Epithelial cell of prostate (primary cell): ENCODE measurements at places on chromosomes 5 and 9.
A peak's percentile ranks its signal among the peaks of the same experiment; 100 is the strongest.

DNA sequence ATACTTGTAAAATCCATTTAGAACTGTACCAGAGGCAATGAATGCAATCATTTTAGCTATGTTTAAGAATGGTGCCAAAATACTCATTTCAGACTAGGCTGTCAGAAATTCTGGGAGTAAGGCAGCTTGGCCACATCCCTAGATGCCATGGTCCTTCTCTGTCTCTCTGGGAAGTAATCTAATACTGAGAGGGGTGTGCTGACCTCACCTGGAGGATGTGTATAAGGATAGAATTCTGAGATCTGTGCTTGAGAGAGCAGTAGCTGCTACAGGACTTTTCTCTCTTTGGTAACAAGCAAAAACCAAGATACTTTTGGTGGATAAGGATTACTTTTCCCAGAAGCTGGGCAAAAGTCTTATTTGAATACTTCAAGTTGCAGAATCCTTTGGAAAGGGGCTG lies 68.1 kb upstream of the MRPS30 start:
- no peak for DNase-seq

DNA sequence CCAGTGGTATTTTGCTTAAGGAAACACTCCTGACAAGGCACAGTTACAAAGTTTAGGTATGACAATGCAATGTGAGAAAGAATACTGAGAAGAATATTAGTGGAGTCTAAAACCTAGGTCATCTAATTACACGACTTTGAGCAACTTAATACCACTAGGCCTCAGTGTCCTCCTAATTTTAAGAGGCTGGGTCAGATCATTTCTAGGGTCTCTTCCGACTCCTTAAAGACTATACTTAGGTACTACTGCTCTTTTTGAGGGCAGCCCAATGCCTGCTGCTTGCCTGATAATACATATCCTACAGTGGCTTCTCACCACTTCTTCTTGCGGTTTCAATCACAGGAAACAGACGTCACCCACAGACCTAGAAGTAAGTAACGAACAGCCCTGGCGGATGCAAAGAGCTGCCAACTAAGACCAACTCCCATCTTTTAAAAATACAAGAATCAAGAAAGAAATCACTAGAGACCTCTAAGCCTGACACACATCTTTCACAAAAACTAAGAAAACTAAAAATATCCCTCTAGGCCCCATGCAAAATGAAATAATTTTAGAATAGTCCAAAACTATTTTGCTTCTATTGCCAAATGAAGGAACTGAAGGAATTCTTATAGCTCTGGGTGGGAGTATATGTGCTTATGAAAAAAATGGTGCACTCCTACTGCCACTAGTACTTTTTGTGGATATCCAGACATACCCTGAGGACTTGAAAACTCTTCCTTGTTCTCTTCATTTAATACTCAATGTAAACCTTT lies 13.1 kb downstream of the DIAPH1 start:
- DNase-seq, result no peak

GRCh38 chr5:135476615-135477581 lies 24.7 kb upstream of the TIFAB start:
- no peak for DNase-seq

- no peak for DNase-seq
Measured at GRCh38 chr9:121658166-121658565, 6.7 kb downstream of the DAB2IP start.

- DNase-seq, result no peak
Measured at GRCh38 chr5:152465140-152465539, 60.1 kb upstream of the NMUR2 start.

DNA sequence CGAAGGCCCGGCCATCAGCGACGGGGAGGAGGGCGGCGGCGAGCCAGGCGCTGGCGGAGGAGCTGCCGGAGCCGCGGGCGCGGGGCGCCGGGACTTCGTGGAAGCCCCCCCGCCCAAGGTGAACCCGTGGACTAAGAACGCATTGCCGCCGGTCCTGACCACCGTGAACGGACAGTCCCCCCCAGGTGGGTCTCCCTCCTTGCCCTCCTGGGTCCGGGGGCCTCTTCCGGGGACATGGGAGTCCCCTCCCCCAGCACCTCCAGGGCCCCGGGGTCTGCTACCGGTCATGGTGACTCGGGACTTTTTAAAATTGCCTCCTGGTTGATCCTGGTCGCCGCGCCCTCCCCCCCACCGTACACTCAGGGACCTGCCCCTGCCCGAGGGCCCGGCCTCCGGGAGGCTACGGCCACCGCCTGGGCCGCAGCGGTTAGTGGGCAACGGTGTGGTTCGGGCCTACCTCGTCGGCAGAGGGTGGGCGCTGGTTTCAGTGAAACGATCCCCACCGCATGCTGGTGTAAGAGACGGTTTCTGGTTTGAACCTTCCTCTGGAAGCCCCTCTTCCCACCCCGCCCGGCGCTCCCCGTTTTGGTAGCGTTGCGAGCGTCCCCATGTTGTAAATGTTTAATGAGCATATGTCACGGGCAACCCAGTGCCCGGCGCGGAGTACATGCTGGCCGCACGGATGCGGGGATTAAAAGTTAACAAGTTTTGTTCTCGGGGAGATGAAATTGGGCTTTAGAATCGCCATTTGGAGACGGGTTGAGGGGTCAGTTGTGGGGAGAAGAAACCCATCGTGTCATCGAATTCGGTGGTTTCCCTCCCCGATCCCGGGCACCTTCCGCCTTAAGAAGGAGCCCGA lies 1.1 kb downstream of the LARP1 start:
- DNase-seq, result no peak

- DNase-seq, result no peak
Measured at GRCh38 chr5:133643365-133643764, 31.0 kb upstream of the FSTL4 start.

DNA sequence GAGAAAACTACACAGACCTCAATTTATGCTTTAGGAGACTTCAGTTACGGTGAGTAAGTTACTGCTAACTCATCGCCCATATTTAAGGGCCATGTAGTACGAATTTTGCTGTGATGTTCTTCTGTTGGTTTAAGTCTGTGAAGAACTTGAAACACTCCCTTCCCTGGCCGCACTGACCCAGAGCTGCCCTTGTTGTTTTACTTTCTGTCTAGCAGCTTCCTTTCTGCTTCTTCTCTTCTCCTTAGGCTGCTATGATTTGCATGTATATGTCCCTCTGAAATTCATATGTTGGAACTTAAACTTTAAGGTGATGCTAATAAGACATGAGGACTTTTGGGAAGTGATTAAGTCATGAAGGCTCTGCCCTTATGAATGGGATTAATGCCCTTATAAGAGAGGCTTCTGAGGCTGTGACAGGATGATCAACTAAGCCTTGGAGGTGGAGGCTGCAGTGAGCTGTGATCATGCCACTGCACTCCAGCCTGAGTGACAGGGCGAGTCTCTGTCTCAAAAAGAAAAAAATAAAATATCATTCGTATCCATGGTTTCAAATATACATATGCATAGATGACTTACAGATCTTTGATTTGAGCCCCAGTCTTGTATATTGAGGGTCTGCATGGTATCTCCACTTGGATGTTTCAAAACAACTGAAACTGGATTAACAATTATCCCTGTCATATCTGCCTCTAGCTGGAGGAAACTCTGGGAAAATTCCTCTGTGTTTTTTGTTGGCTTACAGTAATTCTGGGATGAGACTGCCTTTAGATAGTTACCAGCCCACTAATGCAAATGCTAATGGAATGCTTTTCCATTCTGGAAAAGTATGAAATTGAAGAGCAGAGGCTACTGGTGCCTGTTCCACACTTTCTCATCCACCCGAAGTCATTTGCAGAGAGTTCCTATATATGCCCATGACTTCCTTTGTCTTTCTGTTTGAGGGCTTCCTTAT lies 263.4 kb upstream of the ACTBL2 start:
- no peak for DNase-seq

DNA sequence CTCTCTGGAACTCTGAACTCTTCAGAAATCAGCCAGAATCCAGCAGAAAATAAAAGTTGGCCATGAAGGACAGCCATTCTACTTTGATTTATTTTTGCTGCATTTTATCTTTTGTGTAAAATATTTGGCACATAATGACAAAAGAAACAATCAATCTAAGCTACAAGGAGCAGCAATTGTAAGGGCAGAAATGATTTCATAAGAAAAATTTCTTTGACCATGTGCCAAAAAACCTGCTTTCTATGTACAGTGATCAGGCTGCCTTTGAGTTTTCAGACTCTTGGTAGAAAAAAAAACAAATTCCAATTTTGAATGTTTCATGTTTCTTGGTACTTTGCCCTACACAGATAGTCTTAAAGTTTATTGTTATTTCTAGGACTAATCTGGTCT lies 69.8 kb upstream of the SLC1A3 start:
- no peak for DNase-seq

GRCh38 chr5:146338774-146339714 lies at the start of gene POU4F3:
Gene POU4F3 (plus strand): TSS chr5:146338839. CDS start chr5:146339113, 274 bp downstream.
- DNase-seq, result no peak

DNA sequence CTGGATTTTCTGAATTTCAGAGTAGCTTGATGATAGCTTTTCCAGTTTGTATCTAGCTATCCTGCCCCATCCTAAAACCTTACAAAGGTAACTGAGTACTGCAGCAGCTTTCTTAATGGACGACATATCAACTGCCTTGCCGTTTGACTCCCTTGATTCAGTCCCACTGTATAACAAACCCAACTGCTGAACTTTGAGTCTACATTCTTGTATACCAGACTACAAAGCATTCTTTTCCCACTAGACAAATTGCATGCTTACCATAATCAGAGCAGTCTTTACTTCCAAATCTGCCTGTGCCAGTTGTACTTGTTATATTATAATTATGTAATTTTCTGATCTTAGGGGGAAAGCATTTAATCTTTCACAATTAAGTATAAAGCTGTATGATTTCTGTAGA lies 47.3 kb downstream of the ANKRD31 start:
- DNase-seq, result no peak

- no peak for DNase-seq
Measured at GRCh38 chr5:62547945-62548630, 30.5 kb upstream of the LRRC70 start.

GRCh38 chr5:141757402-141757801 lies 75.4 kb upstream of the ARAP3 start:
- no peak for DNase-seq

- DNase-seq, result no peak
Measured at GRCh38 chr5:171965745-171966144, 40.7 kb downstream of the FBXW11 start.

GRCh38 chr9:112809351-112809848 lies 58.8 kb downstream of the SNX30 start:
- DNase-seq, result no peak

DNA sequence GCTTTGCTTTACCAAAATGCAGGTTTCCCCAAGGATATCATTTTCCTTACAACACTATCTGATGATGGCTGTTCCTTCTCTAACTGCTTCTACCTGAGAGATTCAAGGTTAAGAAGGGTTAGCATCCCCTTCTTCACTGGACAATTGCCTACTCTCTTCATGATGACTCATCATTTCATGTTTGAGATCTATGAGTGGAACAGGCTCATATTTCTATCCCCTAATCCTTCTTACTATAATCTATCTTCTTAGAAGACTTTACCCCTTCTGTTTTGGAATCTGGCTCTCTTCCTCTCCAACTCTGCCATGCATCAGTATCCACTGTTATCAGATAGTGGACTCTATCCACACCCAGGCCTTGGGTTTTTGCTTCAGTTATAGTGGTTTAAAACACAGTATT lies 54.3 kb downstream of the NR3C1 start:
- no peak for DNase-seq

- DNase-seq, result no peak
Measured at GRCh38 chr9:107306308-107306707, 23.2 kb downstream of the RAD23B start.

- DNase-seq, result peak; percentile 80
Measured at GRCh38 chr9:115229496-115229895, 111.5 kb upstream of the TNC start.

DNA sequence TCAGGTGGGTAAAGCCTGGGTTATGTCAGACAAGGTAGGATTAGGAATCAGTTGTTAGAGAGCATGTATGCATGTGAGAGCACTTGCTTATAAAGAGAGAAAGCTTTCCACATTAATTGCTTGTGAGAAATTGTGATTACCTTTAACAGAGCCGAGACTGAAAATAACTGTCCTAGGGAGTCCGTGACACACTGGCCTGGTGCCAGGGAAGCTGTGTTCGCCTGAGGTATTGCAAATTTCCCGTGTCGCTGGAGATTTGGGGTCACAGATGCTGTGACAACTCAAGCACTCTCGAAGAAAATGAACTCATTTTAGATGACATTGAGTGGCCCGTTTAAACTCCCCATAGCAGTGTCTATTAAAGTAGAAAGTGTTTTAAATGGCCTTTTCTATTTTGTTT lies 9.6 kb downstream of the SLC1A1 start:
- DNase-seq, result no peak

DNA sequence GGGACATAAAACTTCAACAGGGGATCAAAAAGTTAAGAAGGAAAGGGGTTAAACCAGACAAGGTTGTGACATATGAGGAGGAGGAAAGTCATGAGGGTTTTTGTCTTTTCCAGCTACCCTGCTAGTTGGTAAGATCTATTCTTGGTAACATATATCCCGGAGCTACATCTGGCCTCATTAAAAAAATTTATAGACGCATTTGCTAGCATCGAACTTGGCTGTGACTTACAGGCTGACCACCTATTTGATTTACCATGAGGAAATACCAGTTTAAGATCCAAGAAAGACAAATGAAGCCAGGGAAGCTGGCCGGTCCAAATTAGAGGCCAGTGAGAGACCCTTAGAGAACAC lies 87.6 kb upstream of the NIPAL4 start:
- no peak for DNase-seq

GRCh38 chr9:133513214-133514100 lies 11.3 kb downstream of the MYMK start:
- no peak for DNase-seq

DNA sequence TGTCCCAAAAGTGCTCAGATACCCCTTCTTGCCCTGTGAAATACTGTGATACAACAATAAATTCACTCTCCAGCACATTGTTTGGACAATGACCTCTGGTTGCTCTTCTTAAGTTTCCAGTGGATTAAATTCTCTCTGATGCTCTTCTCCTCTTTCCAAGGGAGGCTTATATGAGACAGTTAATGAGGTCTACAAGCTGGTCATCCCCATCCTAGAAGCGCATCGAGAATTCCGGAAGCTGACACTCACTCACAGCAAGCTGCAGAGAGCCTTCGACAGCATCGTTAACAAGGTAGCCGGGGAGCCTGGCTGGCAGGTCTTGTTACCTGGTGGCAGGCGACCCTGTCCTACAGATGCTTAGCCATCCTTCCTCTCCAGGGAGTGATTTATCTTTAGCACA lies 226.5 kb downstream of the DOCK8 start:
- DNase-seq, result no peak
